ENCODE measurements at places on chromosomes 3 and 15.

GRCh38 chr3:73784686-73785392 lies 160.1 kb upstream of the PDZRN3 start:
- DNase-seq = no peak

DNA sequence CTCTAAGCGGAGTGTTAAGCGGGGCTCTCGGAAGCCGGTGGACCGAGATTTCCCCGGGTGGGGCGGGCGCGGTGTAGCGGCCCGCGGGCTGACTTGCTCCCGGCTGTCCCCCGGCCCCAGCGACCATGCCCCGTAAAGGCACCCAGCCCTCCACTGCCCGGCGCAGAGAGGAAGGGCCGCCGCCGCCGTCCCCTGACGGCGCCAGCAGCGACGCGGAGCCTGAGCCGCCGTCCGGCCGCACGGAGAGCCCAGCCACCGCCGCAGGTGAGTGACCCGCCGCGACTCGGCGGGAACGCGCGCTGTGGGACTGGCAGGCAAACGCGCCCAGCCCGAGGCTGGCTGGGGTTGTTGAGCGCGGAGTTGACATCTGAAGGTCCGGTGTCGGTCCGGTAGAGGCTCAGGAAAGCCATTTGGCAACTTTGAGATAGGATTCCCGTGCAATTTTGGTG lies 1.3 kb downstream of the SMC4 start:
- DNase-seq = no peak

DNA sequence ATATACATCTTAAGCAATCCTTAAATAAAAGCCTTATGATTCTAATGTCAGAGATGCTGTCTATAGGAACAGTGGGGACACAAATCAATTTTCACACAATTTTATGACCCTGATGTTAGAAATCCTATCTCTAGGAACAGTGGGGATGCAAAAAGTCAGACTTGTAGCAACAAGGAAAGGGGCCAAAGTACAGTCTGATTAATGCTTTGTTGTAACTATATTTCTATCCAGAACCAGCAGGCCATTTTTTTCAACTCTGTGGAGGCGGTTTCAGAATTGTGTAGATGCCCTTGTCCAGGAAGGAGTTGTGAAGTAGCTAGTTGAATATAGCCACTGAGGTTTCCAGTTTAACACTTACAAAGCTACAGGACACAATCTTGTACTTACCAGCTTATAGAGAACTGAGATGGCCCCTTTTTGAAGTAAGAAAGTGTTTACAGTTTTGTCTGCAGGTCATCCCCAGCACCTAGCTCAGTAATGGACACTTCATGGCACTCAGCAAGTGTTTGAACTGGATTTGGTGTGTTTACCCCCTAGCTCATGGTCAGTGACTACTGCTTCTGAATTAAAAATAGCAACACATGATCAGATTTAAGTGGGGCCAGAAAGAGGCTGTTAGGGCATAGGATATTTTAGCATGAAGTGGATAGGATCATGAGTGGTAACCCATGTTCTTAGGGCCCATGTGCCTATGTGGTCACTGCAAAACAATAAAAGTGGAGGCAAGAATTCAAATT lies 54.3 kb downstream of the RAB7A start:
- DNase-seq = no peak

DNA sequence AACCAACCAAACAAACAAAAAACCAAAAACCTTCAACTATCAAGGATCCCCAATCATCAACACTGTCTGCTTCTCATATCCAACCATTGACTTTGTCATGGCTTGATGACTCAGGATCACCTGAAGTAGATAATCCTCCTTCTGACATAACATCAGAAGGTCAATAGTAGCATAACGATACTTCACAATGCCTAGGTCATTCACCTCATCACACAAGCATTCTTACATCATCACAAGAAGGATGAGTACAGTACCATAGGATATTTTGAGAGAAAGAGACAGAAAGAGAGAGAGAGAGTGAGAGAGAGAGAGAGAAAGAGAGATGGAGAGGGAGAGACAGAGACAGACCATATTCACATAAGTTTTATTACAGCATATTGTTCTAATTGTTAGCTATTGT lies 42.1 kb downstream of the SPATA16 start:
- DNase-seq = no peak

- no peak for DNase-seq
Observed at GRCh38 chr3:14899993-14900618, 47.3 kb upstream of the NR2C2 start.

DNA sequence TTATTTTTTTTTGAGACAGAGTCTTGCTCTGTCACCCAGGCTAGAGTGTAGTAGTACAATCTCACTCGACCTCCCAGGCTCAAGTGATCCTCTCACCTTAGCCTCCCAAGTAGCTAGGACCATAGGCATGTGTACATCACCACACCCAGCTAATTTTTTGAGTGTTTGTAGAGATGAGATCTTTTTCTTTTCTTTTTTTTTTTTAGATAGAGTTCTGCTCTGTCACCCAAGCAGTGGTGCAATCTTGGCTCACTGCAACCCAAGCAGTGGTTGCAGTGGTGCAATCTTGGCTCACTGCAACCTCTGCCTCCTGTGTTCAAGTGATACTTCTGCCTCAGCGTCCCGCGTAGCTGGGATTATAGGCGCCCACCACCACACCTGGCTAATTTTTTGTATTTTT lies 5.2 kb downstream of the CEP97 start:
- no peak for DNase-seq

DNA sequence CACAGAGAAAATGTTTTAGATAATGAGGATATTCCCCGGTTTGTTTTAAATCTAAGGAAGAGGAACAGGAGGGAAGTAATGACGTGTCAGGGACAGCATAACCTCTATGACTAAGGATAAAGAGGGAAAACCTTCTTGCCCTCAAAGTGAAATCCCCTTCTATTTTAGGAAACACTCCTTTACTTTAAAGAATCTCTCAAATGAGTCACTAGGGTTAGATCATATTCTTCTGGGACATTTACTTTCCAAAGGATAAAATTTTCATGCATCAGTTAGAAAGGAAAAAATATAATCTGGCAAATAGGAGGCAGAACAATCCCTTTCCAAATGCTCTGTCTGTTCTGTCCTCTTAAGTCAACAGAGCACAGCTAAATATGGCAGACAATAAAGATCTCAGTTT lies 43.2 kb upstream of the UBE2E2 start:
- DNase-seq = no peak

GRCh38 chr3:142888481-142889211 lies at the start of gene PCOLCE2:
Gene PCOLCE2 (minus strand): TSS chr3:142889083. CDS start chr3:142888896, 187 bp downstream.
- DNase-seq = no peak

GRCh38 chr3:129984125-129984524 lies 9.6 kb downstream of the TRH start:
- DNase-seq = no peak

DNA sequence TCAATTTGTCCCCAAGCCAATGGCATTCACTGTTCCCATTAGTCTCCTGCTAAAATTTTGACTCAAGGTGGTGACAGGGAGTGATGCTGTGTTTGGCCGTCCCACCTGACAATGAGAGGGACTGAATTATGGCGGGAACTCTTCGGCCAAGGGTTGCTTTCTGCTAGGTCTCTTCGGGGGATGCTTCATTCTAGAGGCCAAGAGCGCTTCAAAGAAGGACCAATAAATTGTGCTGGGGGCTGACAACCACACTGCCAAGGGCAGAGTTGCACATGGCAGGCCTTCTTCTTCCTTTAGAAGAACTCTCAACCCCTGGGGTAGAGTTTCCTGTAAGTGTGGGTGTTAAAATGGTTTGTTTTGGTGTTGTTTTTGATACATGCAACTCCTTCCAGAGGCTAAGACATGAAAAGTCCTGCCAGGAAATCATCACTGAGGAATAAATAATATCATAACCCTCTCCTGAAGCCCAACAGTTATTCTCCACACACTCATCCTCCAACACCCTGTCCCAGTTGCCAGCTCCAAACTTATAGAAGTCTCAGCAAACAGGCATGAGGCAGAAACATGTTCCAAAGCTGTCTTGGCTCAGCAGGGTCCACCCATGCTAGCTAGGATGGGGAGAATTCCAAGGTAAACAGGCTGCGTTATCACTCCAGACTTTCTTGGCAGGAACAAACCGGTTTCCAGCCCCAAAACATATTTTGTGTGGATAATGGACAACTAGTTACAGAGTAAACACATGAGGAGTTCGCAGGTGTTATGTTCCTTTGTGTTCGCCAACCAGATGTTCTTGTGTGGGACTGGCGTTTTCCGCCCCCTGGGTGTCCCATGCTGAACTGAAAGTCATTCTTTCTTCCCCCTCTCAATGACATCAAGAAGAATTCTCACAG lies 396.7 kb upstream of the RGMA start:
- DNase-seq = no peak

GRCh38 chr15:85580879-85581278 lies 200.5 kb downstream of the AKAP13 start:
- DNase-seq = no peak

DNA sequence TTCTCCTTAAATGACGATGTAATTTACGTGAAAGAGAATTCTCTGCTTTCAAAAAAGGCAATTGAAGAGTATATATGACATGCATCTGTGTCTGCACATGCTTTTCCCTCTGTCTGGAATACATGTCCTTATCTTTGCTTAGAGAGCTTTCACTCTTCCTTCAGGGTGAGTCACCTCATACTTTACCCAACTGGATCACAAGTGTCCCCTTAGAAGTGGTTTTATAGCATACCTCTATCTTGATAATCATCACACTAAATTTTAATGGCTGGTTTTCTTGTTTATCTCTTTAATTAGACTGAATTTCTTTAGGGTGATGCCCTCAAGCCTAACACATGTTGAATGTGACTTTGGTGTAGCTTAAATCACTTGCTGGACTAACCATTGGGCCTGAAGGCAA lies 178.9 kb downstream of the SV2B start:
- DNase-seq = no peak

- DNase-seq = no peak
Observed at GRCh38 chr3:153633407-153633806, 471.4 kb downstream of the RAP2B start.

GRCh38 chr3:160676547-160677303 lies at the start of gene ARL14:
Gene ARL14 (plus strand): TSS chr3:160677160. CDS start chr3:160677347, 187 bp downstream.
- DNase-seq = no peak

DNA sequence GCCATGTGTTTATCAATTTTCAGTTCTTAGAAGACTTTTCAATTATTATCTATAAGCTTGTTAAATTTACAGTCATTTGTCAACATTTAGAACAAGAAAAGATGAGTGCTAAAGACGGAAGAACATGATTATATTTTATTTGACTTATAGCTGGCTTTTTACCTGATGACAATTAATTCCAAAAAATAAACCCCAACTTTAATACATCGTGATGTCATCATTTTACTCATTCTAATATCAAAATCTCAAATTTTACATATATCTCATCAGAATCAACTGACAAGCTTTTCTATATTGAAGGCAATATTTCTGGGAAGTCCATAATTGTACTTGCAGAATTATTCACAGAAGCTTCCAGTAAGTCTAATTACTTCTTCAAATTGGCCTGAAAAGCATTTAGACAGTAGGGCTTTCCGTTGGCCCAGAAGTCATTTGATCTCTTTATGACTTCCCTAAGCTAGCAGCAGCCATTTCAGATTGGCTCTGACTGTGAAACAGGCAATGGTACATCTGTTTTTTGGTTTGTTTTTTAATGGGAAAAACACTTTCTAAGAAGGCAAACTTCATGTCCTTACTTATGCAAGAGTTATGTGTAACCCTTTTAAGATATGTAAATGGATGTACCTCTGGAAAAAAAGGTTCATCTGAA lies 234.7 kb upstream of the PLSCR5 start:
- no peak for DNase-seq

GRCh38 chr3:7696320-7696719 lies 805.3 kb upstream of the LMCD1 start:
- no peak for DNase-seq

- DNase-seq = no peak
Observed at GRCh38 chr15:36643551-36643950, 64.1 kb downstream of the CDIN1 start.

GRCh38 chr3:141386611-141387111 lies 18.4 kb downstream of the ZBTB38 start:
- DNase-seq = no peak

DNA sequence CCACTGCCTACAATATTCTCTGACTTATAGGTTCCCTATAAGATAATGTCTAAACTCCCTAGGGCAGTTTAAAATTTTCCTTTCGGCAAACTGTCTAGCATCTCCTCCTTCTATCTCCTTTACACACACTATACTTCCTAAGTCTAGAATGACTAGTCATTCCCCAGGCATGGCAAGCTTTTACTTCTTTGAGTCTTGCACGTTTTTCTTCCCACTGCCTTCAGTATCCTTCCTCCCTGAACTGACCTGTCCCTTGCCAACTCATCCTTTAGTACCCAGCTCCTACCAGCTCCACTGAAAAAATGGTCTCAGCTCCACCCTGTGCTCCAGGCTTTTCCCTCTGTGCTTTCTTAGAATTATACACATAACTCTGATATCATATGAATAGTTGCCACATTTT lies 93.8 kb upstream of the KBTBD8 start:
- no peak for DNase-seq

DNA sequence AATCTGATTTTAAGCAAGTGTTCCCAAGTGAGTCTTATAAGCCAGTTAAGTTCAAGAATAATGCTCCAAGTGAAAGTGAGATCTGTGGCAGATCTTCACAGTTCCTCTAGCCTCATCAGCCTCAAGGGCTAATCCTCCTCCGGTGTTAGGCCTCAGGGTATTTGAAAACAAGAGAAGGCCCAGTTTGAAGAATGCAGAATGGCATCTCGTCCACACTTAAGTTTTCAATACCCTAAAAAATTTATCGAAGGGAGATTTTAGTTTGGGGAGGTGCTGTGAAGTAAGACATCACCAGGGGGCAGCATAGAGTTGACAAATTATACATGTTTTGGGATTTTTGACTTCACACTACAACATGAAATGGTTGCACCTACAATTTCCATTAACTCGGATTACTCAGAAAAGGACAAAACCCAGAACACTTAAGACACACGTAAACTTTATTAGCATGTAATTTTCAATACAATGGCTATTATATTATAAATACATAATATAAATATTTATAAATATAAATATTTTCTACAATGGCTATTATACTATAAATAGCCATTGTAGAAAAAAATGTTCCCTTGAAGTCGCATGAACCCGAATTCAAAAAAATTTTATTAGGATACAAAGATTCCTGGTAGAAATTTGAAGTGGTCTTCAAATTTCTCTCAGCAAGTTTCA lies 2.3 kb upstream of the TMEM266 start:
- no peak for DNase-seq

DNA sequence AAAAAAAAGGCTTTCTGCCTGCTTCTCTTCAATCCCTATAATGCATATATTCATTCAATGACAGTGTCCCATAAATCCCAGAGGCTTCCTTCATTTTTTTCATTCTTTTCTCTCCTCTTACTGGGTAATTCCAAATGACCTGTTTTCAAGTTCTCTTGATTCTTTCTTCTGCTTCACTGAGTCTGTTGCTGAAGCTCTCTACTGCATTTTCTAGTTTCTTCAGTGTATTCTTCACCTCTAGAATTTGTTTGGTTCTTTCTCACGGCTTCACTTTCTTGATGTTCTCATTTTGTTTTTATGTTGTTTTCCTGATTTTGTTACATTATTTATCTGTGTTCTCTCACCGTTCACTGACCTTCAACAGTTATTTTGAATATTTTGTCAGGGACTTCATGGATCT lies 141.6 kb downstream of the SCAPER start:
- no peak for DNase-seq

- DNase-seq = no peak
Observed at GRCh38 chr3:42229266-42229941, 36.6 kb downstream of the CCK start.

Data from stimulated activated CD8-positive, alpha-beta memory T cell treated with anti-CD3 and anti-CD28 coated beads, Interleukin-4, amount 100 ng/mL, for 4 hours (primary cell).